ENCODE measurements at places on chromosomes 7 and 10.

DNA sequence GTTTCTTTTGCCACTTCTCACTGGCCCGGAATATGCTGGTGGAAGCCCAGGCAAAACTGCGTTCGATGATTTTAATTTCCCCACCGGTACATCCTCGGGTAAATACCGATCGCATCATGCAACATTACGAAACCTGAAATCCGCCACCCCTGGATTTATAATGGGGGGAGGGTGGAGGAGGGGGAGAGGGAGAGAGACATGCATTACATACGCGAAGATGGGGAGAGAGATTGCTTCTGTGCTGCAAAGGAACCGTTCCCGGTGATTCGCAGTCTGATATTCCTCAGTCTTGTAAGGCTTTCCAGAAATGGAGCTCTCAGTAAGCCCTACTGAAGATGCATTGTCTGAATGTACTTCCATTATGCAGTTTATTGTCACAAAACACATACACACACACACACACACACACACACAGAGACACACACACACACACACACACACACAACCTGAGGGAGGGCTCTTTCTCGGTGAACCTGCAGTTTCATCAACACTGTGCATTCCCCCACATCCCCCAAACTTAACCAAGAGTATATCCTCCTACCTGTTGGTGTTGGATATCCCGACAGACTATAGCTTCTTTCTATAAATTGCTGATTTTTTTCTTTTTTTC is 741 bp downstream of the GPR85 start:
- no peak for DNase-seq

DNA sequence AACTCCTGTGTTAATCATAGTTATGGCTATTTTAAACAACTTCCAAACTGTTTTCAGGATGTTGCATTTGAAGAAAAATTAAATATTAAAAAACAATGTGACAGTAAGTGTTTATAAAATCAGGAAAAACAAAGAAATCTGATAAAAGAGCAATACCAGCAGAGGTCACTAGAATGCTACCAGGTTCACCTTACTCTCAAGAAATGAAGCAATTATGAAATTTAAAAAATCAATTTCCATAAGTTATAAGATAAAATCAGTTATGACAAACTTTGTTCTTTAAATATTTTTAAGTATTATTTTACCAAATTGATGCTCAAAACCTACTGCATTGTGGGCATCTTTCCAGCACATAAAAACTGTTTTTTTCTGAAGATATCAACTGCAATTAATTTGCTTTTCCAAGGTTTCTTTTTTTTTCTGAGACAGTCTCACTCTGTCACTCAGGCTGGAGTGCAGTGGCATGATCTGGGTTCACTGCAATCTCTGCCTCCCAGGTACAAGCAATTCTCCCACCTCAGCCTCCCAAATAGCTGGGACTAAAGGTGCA is 50.7 kb upstream of the RHEB start:
- no peak for DNase-seq

GRCh38 chr7:41975849-41976248 is 261.2 kb downstream of the GLI3 start:
- no peak for DNase-seq

DNA sequence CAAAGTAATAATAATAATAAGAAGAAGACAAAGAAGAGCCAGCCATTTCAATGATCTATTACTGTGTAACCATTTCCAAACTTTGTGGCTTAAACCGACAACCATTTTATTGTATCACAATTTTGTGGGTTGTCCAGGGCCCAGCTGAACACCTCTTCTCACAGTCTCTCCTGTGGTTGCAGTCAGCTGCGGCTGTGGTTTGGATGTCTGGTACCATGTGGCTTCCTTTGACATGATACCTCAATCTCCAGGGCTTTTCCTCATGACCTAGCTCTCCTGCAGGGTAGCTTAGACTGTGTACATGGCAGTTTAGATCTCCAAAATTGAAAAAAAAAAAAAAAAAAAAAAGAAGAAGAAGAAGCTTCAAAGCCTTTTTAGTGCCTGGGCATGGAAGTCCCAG is 72.6 kb upstream of the NFKB2 start:
- DNase-seq, result no peak

DNA sequence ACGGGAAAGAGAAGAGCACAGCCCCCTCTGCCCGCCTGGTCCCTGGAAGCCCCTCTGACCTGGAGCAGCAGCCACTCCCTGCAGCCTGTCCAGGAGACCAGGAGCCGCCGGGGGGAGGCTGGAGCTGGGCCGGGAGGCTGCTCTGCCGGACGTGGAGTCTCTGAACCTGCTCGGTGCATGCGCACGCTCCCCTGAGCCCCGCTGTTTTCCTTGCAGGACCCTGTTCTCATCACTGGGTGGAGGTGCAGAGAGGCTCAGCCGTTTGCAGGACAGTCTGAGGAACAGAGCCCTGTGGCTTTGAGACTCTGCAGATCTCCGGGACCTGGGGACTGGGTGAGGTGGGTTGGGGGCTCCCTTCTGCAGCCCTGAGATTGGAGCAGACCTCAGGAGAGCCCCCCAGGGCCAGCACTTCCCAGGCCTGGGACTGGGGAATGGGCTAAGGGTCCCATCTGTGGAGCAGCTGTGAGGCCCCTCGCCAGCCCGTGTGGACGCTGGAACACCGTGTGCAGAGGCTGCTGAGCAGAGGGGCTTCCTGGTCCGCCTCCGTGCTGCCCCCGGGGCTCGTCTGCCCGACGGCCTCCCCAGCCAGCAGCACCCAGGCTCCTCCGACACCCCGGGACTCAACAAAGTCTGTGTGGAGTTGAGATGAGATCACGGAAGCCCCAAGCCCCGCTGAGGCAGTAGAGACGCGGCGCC is 48.5 kb upstream of the ADGRA1 start:
- no peak for DNase-seq

DNA sequence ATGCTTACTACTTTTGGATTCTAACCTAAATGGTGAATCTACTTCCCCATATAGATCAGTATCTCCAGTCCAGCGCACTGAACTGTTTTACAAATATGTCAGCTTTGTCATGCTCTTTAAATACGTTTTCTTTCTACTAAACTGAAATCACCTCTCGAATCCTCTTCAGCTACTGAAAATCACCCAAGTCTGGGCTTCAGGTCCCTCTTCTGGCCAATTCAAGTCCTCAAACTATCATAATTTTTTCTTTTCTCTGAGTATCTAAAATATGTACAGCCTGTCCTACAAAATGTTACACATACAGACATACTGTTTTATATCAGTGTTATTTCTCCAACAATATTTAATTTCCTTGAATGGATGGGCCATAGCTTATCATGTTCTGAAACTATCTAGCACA is 84.2 kb downstream of the CACNA2D1 start:
- no peak for DNase-seq

GRCh38 chr10:31134311-31134952 is 102.8 kb upstream of the ZNF438 start:
- peak; percentile 35 for DNase-seq

Data from GM13977 (cell line).